ENCODE measurements at places on chromosomes 2 and 18.
A peak's percentile ranks its signal among the peaks of the same experiment; 100 is the strongest.

- no peak for DNase-seq
Measured at GRCh38 chr18:76493213-76494161, 1.6 kb downstream of the ZNF516 start.

GRCh38 chr2:118014492-118014824 lies 588 bp upstream of the CCDC93 start:
- DNase-seq, result no peak

DNA sequence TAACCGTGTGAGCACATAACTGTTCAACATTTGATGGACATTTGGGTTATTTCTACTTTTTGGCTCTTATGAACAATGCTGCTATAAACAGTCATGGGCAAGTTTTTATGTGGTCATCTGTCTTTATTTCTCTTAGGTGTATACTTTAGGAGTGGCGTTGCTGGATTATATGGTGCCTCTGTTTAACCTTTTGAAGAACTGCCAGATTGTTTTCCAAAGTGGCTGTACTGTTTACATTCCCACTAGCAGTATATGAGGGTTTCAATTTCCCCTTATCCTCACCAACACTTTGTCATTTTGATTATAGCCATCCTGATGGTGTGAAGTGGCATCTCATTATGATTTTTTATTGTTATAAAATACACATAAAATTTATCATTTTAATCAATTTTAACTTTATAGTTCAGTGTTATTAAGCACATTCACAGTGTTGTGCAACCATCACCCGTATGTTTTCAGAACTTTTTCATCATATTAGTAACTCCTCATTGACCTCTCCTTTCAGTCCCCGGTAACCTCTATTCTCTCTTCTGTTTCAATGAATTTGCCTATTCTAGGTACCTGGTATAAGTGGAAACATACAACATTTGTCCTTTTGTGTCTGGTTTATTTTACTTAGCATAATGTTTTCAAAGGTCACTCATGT lies 55.4 kb downstream of the EML4 start:
- DNase-seq, result no peak

DNA sequence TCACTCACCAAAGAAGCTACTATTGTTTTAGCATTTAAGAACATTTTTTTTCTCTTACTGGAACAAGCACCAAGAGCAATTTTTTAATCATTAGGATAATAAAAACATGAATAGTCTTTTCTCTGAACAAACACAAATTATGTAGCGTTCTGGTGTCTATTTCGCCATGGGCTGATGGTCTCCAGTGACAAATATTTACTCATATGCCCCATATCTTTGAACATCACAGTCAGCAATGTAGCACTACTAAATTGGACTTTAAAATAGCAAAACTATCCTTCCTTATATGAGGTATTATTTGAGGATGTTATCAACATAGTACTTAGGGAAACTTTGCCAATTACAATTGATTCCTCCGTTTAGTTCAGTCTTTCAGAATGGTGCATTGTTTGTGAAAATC lies 1326.0 kb upstream of the ZEB2 start:
- DNase-seq, result no peak

- no peak for DNase-seq
Measured at GRCh38 chr18:50594012-50594411, 34.1 kb downstream of the MAPK4 start.

DNA sequence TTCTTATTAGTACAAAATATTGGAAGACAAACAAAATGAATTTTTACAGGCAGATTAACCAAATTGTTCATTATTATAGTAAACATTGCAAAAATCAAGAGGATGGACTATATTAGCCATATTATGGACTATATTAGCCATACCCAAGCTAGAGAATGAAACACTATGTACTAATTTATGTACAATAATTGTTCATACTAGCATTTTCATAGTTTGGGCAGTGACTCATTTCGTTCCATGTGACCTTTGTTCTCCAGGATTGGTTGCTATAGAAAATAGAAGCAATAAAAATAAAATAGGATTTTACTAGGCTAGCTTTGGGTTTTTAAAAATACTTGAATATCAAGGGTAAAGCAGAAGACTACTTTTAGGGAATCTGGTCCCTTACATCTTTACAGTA lies 176.8 kb downstream of the ZEB2 start:
- no peak for DNase-seq

DNA sequence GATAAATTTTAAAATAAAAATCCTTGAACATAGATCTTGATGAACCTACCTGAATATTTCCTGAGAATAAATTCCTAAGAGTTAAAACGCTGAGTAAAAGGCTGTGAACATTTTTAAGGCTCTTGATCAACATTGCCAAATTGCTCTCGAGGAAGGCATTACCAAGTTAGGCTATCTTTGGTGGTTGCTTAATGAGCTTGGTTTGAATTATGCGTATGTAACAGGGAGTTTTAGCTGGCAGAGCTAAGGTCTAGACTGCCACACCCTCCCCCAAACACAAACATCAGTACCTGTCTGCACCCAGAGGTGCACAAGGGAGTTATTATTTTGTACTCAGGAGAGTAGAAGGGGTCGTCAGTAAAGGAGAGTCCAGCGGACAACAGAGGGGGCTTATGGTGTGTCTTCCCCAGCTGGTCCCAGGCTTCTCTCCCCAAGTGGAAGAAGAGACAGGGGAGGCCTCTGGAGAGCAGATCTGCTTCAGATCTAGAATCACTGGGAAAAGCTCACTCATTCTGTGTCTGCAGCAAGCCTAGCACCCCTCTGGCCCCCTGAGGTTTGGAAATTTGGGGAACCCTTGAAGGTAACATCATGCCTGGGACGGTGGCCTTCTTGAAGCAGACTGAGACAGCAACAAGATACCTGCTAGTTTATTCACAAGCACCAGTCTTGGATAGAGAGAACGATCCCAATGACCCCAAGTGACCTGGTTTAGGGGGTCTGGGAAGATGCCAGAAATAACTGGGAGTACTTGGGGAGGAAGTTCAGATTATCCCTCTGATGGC lies 197.2 kb upstream of the ID2 start:
- no peak for DNase-seq

- no peak for DNase-seq
Measured at GRCh38 chr18:43004421-43004820, 111.1 kb downstream of the RIT2 start.

DNA sequence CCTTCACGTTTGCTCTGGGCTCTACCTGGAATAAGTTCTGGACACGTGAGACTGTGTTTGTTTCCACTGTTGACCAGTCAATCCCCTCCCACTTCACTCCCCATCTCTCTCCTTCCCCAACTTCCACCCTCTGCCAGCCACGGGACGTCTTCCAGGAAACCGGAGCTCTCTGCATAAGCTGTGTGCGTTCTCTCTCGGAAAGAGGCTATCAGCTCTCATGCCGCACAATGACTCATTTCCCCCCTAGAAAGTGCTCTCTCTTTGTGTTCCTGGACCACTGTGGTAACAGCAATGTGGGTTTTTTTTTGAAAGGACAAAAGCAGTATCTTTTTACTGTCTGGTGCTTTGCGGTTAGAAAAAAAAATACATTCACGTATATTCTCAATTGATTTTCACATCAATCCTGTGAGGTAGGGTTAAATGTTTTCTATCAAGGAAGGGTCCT lies 10.2 kb downstream of the PROKR1 start:
- DNase-seq, result peak; percentile 13

GRCh38 chr2:180969124-180969523 lies 11.3 kb upstream of the UBE2E3 start:
- DNase-seq, result no peak

- DNase-seq, result no peak
Measured at GRCh38 chr18:30359521-30359920, 683.0 kb downstream of the DSC3 start.

DNA sequence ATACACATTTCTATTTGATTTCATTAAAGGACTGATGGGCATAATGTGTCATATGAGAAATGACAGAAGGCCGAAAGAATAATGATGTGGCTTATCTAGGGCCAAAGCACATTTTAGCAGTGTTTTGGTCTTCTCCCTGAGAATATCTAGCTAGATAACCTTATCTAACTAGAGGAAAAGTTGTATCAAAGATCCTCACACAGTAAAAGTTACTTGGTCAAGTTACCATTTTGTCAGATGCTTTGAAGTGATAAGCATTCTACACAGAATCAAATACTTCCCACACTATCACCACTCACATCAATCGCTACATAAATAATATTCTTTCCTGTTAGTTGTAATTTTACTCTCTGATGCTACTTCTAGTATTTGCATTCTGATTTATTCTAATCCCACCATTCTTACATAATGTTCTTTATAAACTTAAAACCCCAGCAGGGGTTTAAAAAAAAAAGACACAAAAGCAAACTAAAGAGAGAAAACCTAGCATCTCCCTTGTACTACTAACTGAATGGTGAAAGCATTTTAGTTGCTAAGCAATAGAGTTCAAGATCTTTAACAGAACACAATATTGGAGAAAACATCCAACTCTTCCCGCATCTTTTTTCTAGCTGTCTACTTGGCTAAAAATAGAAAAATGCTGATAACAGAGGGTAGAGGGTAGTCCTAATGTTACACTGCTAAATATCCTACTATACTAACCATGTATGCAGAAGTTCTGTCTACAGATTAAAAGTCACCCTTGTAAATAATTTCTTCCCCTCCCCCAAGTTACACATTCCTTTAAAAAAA lies 8.0 kb downstream of the XPO1 start:
- DNase-seq, result no peak

DNA sequence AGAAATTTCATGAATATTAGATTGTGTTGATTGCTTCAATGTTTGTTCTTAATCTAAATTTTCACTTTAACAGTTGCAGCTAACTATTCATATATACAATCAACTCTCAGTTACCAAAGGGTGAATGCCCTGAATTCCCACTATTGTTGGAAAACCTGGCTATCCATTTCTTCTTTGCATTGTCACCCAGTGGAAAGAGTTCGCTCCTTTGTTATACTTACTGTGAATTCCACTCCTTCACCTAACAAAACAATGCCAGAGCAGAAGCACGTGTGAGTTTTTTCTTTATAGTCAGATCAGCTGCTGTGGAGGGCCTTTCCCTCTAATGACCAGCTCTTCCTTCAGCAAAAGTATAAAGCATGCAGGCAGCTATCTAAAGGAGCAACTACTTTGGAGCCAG lies 409.2 kb upstream of the NRP2 start:
- DNase-seq, result no peak

DNA sequence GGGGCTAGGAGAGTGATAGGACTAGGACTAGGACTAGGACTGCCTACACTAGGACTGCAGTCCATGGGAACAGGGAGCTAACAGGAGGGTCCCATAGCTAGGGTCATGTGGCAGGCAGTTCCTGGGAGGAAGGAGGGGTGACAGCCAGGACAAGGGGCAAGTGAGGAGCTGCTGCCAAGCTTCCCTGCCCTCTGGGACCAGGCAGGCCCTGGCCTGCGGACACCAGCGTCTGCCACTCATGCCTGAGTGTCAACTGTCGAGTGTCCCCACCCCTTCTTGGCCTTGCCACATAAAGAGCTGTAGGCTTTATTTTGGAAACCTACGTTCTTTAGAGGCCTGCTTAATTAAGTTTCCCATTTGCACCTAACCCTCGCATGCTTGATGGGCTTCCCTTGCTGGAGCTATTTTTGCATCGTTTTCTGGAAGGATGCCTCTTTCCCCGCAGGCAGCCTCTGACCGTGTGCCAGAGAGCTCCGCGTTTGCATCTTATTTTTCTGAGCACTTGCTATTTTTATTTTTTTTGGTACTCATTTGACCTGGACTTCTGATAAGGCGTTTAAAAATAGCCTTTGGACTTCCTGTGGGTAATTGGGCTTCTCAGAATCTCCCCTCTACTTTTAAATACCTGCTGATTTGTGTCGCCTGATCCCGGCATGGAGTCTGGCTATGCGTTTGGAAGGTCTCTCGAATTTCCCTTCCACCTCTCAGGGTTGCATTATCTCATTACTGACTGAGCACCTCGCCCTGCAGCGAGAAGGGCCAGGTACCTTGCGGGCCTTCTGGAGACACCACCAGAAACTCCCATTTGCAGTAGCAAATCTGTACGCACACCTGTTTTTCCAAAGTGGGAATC lies 66.4 kb downstream of the SH3RF3 start:
- DNase-seq, result no peak

- DNase-seq, result no peak
Measured at GRCh38 chr2:238700506-238701340, 147.2 kb upstream of the TWIST2 start.

- DNase-seq, result no peak
Measured at GRCh38 chr2:99977966-99978365, 164.4 kb downstream of the AFF3 start.

DNA sequence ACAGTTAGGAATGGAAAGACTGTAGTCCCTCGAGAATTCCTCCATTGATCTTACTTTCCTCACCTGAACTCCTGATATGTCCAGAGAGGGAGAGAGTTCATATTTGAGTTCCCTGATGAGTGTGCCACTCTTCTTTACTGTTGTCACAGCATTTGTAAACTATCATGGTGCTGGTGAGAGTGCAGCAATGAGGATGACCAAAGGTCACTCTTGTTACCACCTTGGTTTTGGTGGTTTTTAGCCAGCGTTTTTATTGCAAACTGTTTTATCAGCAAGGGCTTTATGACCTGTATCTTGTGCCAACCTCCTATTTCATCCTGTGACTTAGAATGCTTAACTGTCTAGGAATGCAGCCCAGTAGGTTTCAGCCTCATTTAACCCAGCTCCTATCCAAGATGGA lies 1062.5 kb downstream of the BCL11A start:
- no peak for DNase-seq

DNA sequence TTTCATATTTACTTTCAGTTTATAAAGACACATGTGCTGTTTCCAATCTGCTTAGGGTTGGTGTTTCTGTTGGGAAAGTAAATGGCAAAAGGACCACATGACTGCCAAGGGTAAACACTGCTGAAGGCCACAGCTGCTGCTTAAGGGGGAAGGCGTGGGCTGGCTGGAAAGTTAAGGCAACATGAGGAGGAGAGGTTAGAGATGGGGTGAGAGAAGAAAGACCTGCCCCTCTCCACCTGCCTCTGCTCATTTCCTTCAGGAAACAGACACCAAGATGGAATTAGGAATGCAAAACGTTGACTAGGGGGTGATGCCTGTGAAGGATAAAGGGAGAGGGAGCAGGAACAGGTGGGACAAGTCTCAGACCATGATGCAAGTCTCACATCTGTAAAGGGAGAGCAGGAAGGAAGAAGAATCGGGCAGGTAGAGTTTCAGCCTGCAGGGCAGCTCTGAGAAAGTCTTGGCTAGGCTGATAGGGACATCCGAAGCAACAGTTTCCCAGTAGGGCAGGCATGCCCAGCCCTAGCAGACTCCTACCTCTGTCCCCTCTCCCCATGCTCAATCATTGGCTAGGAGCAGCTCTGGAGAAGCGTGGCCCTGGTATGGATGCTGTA lies 86.0 kb downstream of the CDC42EP3 start:
- no peak for DNase-seq

GRCh38 chr18:34562252-34562870 lies 147.7 kb upstream of the DTNA start:
- no peak for DNase-seq

GRCh38 chr2:64860936-64861335 lies 128.3 kb upstream of the SLC1A4 start:
- DNase-seq, result no peak

GRCh38 chr2:143843686-143844085 lies 676.2 kb downstream of the ZEB2 start:
- DNase-seq, result no peak

DNA sequence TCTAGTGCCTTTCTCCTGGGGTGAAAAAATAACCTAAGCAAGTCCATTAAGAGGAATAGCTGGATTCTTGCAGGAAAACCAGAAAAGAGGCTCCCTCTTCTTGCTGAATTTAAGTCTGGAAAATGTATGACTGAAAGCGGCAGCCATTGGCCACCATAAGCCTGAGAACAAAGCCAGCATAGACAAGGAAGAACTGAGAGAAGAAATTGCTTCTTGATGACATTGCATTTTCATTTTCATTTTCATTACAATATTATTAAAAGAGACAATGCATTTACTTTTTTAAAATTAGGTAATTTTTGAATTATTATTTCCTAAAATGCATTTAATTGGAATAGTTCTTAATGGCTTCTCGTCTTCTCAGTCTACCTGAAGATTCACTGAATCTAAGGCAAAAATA lies 1157.5 kb upstream of the ZEB2 start:
- no peak for DNase-seq

Data from stimulated activated CD8-positive, alpha-beta memory T cell treated with anti-CD3 and anti-CD28 coated beads, Interleukin-7, amount 100 ng/mL, for 1 hour (primary cell).